Substantia nigra (tissue), 51 donors: ENCODE measurements at places on chromosomes 13 and 19.

DNA sequence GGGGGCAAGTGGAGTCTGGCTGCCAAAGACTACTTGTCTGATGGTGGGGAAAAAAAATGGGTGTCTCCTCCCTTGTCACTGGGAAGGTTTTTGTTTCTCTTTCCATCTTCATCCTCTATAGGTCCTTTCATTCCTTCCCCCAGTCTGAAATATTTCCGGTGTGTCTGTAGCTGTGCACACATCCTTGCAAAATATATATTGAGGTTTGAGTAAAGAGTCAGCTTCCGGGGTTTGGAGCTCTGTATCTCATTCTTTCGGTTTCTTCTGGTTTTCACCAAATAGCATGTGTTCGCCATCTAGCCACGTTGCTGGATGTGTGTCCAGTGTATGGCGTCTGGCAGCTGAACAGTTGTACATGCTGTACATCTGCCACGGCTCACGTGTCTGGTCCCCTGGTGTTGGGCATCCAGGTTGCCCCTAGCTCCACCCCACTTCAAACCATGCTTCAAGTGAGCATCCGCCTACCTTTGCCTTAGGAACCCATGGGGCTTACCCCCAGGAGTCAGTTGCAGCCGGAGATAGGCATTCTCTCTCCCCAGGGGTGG is 142.2 kb downstream of the SIPA1L3 start:
- no peak for DNase-seq

- no peak for DNase-seq
These were observed 19.6 kb downstream of the CELF5 start for GRCh38 chr19:3243819-3244700.

- no peak for DNase-seq
These were observed 13.1 kb upstream of the ZNF888 start for GRCh38 chr19:52936151-52936953.

- DNase-seq: no peak
These were observed 81.0 kb downstream of the CCNA1 start for GRCh38 chr13:36513266-36513665.

DNA sequence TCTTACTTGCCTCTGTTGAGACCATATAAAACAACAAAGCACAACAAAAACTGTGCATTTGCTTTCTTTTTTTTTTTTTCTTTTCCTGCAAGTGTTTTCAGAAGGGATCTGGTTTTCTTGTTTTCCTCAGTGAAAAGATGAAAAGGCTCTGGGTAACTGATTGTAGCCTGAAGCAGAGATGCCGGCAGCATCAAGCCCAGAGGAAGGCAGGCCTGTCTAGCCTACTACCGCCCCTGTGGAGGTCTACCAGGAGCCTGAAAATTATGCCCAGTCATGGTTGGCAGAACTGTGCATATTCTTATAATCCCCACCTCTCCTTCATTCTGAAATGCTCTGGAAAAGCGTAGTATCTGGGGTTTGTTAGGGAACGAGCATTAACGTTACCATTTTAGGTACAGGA is 32.6 kb upstream of the MEDAG start:
- no peak for DNase-seq
